ENCODE measurements at places on chromosomes 16 and 17.

- H3K4me1 ChIP-seq = peaks cover 12% of the 10 kb centered on the region
- no peaks in the 10 kb centered on the region for H3K27me3 ChIP-seq
- no peak for DNase-seq
- no peak overlapping the region for H3K4me3 ChIP-seq
- peaks cover 19% of the 10 kb centered on the region for H3K36me3 ChIP-seq
Measured at GRCh38 chr17:30433514-30433913, 43.7 kb upstream of the GOSR1 start.

DNA sequence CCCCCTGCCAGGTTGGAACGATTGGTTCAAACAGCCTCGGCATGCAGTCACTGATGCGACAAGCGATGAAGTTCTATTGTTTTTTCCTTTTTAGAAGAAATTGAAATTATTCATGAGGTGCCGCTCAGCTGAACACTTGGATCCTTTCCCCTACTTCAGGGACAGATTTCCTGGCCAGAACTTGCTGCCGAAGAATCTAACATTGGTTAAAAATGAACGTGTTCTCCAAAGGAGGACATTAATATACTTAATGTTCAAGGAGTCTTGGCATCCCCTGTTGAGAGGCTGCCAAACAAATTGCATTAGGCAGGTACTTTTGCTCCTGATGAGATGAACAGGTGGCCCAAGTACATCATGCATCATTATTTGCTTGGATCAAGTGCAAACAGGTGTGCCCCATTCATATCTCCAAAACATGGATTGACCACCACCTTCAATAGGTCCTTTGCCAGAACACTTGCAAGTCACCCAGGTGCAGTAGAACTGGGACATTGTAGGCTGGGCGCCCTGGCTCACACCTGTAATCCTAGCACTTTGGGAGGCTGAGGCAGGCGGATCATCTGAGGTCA lies 437.2 kb downstream of the HAPSTR1 start:
- DNase-seq = no peak
- no peak overlapping the region for H3K4me3 ChIP-seq
- H3K36me3 ChIP-seq = no peaks in the 10 kb centered on the region
- no peaks in the 10 kb centered on the region for H3K4me1 ChIP-seq
- H3K27me3 ChIP-seq = no peaks in the 10 kb centered on the region

DNA sequence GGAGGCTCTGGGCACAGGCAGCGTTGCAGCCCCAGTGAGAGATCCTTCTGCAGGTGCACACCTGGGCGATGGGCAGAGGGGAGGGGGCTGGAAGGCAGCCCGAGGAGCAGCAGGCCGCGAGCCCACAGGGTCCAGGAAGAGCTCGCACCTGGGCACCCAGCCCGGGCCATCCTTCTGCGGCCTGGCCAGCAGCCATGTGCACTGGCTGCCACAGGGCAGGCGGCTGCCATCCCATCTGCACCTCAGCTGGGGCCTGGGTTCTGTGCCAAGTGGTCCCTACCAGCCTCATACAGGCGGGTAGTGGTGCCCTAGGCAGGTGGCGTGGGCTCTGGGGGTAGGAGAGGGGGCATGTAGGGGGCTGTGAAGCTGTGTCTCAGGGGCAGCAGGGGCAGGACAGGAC lies 197.2 kb downstream of the RBFOX3 start:
- H3K27ac ChIP-seq = no peak overlapping the region
- no peak overlapping the region for H3K4me3 ChIP-seq
- no peaks in the 10 kb centered on the region for H3K36me3 ChIP-seq
- no peaks in the 10 kb centered on the region for H3K4me1 ChIP-seq
- peaks cover 43% of the 10 kb centered on the region for H3K27me3 ChIP-seq

DNA sequence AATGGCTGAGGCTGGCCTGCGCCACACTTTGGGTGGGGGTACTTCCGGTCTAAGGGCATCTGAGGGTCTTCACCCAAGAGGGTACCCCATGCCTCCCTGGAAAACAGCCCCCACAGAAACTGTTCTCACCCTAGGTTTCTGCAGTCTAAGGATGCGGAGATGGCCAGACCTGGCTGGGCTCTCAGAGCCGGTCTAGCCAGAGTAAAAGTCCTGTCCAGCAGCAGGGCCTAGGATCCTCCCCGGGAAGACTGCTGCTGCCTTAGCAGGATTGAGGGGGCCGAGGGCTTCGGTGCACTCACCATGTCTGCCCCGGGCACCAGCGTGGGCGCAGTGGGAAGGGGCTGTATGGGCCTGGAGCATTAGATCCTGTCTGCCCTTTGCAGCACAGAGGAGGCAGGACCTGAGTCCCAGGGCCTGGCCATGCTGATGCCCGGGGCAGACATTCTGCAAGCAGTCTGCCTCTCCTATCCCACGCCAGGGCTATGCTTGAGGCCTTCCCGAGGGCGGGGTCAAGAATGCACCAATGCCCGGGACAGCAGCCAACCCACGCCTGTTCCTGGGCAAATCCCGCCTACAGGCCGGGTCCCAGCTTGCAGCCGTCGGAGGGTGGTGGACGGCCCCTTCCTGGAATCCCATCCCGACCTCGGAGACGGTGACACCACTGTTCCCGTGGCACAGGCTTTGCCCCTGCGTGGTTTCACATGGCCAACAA lies 54.7 kb downstream of the CBFA2T3 start:
- H3K36me3 ChIP-seq = no peaks in the 10 kb centered on the region
- DNase-seq = no peak
- no peak overlapping the region for H3K4me3 ChIP-seq
- H3K27me3 ChIP-seq = peaks cover 5% of the 10 kb centered on the region
- no peak overlapping the region for H3K27ac ChIP-seq

All from T-helper 17 cell (primary cell).